A549 treated with CpdA at 1 μM for 4 hours (cell line): ENCODE measurements at places on chromosomes 16 and 17. TPM values are rescaled to one million over a fixed set of nuclear protein-coding genes. Genes with fewer than 3 reads are reported as not detected.

MT2A gene
- total RNA-seq, result 559 to 813 TPM (median 661 TPM) in 5 replicates

KRTAP9-6 gene
- total RNA-seq, result not detected in 5 replicates

PRR11 gene
- total RNA-seq, result 45.6 to 58.7 TPM (median 56.4 TPM) in 5 replicates

HOXB6 gene
- 4.8 to 6.8 TPM (median 5.4 TPM) in 5 replicates for total RNA-seq

ABCC12 gene
- total RNA-seq, result 0.05 to 0.09 TPM (median 0.06 TPM) in 4 of 5 replicates, not detected in the other

CCDC154 gene
- 0.14 to 0.89 TPM (median 0.44 TPM) in 5 replicates for total RNA-seq

DHRS7B gene
- total RNA-seq, result 18.5 to 22.8 TPM (median 20.6 TPM) in 5 replicates

SLC16A11 gene
- not detected in 5 replicates for total RNA-seq

KREMEN2 gene
- 1.1 to 2.3 TPM (median 1.9 TPM) in 5 replicates for total RNA-seq

BCL6B gene
- not detected in 5 replicates for total RNA-seq

COG8 gene
- total RNA-seq, result 18.9 to 29.2 TPM (median 27.2 TPM) in 5 replicates

SLC7A6 gene
- 31.9 to 34.2 TPM (median 32.5 TPM) in 5 replicates for total RNA-seq

LHX1 gene
- 2.6 to 3.6 TPM (median 3.4 TPM) in 5 replicates for total RNA-seq

ZNF385C gene
- total RNA-seq, result 0.13 to 0.27 TPM (median 0.19 TPM) in 4 of 5 replicates, not detected in the other
